ENCODE measurements at places on chromosomes 12 and 14. TPM values are rescaled to one million over a fixed set of nuclear protein-coding genes. Genes with fewer than 3 reads are reported as not detected.

Gene CBLN3
- 0.11 TPM for polyA plus RNA-seq

Gene CLEC4C
- polyA plus RNA-seq = not detected

Gene ACOT6
- polyA plus RNA-seq = 0.16 TPM

Gene DGKA
- polyA plus RNA-seq = 225 TPM

Gene AICDA
- not detected for polyA plus RNA-seq

Gene TSPAN8
- not detected for polyA plus RNA-seq

Gene CHPT1
- polyA plus RNA-seq = 15.3 TPM

Gene DAO
- polyA plus RNA-seq = not detected

Gene DEPDC4
- polyA plus RNA-seq = 1.1 TPM

Measured in CD4-positive, CD25-positive, alpha-beta regulatory T cell (primary cell).